ENCODE measurements at places on chromosomes 1 and 21.

GRCh38 chr1:39196244-39197215 lies 8.0 kb upstream of the MACF1 start:
- no peak for DNase-seq

DNA sequence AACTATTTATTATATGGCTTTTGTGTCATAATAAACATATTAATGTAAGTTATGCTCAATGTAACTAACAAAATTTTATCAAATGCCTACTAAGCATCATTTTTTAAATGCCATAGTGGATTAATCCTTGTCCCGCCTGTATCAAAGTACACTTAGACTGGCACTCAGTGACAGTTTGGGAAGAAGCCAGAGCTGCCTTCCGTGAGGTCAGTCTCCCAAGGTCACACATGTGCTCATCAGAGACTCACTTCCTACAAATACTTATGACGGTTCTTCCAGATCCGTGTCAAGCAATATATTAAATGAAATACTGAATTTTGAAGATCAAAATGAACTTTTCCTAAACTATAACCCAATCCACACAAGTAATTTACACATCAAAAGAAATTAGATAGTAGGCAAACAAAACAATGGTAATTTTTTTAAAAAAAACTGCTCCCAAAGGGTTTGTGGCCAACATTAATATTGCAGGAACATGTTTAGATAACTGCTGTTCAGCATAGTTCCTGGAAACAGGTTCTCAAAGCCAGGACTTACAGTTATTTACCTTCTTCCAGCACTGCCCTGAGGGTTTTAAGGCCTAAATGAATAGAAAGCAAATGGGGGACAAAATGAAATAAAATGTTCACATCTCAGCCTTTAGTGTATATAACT lies 27.2 kb downstream of the WLS start:
- DNase-seq: no peak

DNA sequence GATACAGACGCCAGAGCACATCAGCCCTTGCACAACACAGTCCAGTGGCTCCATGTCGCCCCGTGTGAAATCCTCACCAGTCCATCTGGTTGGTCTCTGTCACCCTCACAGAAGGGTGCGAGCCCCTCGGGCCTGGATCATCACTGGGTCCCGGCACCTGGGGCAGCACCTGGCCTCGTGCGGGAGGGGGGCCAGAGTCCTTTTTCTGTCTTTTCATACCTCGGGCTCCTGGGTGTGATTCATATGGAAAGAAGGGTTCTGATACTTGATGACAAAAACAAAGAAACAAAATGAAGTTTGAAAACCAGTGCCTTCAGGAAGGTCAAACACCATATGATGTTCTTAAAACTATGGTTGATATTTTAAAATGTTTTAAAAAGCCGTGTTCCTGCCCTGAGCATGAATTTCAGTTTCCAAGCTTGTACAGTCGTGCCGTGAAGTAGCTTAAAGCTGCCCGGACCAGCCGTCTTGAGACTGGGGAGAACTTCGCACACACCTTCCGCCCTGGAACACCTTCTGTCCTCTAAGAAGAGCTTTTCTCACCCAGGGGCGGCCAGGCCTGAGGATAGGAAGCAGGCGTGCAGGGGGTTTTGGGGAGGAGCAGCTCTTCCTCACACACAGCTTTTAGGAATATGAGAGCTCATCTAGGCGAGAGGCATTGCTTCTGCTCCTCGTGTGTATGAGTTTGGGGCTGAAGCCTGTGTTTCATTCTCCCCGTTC lies 35.2 kb downstream of the SLC37A1 start:
- no peak for DNase-seq

GRCh38 chr1:71339238-71339637 lies 258.4 kb upstream of the ZRANB2 start:
- DNase-seq: no peak

DNA sequence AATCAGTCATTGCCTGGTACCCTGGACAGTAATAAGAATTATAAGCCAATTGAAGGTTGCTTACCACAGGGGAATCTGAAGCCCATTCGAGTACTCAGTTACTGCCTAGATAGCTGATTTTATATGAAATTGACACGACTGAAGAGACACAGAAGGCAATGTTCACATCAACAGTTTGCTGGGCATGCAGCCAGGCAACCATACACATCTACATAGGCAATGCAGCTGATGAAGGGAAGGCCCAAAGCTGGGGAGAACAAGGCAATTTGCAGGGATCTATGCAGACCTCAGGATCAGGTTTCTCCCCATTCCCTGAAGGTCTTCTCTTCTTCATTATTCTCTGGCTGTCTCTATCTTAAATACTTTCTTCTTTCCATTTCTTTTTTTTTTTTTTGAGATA lies 448.7 kb downstream of the PTBP2 start:
- no peak for DNase-seq

DNA sequence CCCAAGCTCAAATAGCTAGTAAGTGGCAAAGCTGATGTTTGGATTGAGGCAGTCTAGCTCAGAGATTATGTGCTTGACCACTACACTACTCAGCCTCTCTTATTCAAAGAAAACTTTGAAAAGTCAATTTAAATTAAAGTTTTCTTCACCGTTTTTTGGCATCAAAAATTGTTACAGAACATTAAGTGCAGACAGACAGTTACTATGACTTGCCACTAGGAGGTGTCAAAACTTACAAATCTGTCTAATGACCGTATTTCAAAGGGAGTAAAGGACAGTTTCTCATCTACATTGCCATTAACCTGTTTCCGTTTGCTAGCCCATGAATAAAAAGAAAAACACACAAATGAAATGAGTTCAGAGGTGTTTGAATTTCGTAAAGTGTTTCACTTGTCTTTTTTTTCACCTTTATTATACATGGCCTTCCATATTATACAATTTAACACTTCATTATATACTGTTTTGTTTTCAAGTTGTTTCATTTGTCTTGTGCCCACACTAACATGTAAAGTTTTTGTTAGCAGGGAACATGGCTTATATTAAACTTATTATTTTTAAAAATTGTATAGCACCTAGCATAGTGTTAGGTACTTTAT lies 57.4 kb upstream of the MTF2 start:
- no peak for DNase-seq

- no peak for DNase-seq
Observed at GRCh38 chr1:173270243-173270642, 63.1 kb upstream of the TNFSF4 start.

DNA sequence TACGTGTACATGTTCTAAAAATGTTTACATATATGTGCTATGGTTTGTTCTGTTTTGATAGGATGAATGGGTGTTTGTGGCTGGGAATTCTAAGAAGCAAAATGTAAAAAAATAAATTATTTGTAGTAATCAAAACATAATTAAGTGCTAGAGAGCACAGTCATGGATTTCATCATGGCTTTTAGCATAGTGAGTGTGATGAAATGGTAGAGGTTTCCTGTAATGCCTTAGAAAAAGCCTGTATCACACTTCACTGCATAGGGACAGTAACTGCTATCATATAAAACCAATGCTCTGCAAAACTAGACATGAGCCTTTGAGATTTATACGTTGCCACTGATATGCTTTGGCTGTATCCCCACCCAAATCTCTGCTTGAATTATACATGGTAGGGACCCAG lies 99.8 kb downstream of the PTGER3 start:
- no peak for DNase-seq

GRCh38 chr1:82950606-82951200 lies 1048.2 kb downstream of the TTLL7 start:
- DNase-seq: no peak

- no peak for DNase-seq
Observed at GRCh38 chr21:28454564-28455252, 538.0 kb downstream of the LTN1 start.

DNA sequence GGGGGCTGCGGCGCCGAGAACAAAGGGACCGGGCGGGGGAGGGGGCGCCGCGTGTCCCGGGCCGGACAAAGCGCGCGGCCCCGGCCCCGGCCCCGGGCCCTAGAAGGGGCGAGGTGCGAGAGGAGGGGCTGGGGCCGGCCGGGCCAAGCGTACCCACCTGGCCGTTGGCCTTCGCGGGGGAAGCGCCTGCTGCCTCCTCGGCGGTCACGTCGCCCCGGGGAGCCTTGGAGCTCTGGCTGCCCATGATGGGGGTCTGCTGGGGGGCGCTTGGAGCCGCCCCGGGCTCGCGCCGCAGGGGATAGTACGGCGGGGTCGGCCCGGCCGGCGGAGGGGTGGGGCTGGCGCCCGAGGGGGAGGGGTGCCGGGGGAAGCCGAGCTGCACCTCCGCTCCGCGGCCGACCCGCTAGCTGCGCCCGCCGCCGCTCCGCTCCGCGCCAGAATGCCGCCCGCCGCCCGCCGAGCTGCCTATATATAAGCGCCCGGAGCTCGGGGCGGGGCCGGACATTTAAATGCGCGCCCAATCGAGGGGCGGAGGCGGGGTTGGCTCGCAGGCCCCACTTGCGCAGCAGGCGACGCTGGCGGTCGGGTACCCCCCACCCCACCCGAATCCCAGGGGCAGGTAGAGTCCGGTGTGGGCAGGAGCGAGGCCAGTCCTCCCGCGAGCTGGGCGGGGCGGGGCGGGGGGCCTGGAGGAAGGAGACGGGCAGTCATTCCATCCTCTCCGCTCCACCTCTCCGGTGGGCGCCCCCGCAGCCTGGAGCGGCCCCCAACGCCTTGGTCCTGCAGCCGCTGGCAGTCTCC lies at the start of gene MARCKSL1:
Gene MARCKSL1, minus strand, starts transcription at position 444 of the 801 bp plus-strand sequence. Its CDS starts 200 bp downstream, at position 244.
- DNase-seq: peak; percentile 65

DNA sequence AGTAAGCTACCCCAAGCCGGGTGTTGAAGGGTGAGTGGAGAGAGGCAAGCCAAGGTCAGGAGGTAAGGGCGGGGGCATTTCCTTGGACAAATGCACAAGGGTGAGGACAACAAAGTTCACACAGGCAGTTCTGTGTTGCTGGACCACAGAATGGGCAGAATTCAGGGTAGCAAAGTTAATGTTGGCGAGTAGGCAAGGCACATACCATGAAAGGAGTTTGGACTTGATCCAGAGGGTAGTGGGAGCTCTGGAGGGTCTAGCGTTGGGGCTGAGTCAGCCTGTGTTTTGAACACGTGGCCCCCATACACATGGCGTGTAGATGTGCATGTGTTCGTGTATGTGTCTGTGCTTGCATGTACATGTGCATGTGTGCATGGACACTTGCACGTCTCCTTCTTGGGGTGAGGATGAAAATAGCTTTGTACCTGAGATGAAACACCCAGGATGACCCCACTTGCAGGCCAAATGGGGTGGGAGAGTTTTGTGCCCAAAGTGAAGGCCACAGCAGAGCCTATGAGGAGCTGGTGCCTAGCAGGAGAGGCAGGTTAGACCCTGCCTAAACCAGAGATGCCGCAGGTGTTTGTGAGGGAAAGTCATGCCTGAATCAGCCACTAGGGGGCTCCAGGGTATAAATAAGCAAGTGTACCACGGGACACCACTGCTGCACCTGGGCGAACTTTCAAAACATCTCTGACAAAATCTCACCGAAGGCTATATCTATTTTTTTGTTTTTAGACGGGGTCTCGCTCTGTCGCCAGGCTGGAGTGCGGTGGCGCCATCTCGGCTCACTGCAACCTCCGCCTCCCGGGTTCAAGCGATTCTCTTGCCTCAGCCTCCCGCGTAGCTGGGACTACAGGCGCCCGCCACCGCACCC lies 21.8 kb downstream of the SLC27A3 start:
- peak; percentile 90 for DNase-seq

DNA sequence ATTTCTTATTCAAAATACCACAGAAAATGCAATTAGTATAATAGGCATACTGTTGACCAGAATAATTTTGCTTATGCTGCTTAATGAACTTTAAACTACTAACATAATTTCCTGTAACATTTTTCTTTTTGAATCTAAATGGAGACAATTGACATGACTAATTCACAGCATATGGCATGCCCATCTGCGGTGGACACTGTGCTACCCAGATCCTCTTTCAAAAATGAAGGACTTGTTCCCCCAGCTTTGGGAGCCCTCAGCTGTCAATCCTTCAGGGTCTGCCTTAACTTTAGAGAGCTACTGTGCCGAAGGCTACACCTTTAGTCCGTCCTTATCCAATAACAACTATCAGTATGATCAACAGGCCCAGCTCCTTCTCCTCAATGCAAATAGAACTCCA lies 789.0 kb downstream of the PLA2G4A start:
- no peak for DNase-seq

DNA sequence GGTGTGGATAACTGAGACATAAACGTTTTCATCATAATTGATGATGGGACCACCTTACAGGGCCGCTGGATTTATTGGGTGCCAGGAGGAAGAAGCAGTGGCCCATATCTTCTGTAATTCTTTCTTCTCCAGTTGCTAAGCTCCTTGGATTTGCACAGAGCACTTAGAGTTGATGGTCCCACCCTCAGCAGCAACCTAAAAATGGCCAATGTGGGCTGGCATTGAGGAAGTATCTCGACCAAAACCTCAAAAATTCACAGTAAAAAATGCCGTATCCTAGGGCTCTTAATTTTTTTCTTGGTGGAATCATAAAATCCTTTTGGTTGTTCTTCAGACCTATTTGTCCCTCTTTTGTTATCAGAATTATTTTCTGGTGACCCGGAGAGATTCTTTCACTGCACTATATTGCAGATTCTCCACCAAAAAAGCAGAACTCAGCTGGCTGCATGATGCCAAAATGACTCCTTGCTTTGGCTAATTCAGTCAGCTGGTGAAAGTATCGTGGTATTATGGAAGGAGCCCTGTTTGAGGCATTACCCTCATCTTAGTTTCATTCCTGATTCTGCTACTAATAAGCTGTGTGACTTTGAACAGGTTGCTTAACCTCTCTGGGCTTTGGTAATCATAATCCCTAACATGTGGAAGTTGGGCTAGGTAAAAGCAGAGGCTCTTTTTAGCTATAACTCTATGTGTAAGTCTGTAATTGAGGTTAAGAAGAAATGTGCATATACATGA lies 27.6 kb downstream of the KIRREL1 start:
- DNase-seq: no peak

DNA sequence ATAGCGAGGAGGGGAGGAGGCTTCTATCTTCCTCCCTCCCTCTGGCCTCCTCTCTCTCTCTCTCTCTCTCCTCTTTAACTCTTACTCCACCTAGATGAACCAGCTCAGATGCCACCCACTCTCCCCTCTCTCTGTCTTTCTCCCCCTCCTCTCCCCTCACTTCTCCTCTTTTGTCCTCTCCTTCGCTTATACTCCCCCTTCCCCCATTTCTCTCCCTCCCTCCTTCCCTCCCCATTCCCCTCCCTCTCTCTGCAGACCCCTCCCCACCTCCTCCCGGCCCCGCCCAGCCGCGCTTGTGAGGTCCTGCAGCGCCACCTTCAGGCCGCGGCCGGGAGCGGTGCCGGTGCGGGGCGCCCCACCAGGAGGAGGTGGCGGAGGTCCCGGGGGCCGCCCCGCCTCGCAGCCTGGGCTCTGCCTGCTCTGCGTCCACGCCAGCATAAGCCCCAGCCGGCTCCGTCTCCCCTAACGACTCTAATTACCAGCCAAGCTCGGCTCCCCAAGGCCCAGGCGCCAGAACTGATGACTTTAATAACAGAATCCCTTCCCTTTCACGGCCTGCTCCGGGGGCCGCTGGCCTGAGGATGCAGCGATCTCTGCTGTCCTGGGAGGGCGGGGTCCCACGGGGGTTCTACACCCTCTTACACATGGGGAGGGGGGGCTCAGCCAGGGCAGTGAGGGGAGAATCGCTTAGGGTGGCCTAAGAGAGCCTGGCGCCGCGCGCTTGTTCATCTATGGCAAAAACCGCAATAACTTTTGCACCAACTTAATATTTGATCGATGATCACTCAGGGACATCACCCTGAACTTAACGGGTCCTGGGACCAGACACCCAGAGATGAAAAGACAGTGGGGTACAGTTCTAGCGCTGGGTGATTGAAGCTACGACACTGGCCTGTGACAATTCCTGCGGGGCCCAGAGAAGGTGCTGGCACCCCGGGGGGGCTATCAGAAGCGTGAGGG lies 637.3 kb downstream of the MATN1 start:
- peak; percentile 36 for DNase-seq
